Activated CD4-positive, alpha-beta T cell treated with anti-CD3 and anti-CD28 coated beads for 24 hours (primary cell): ENCODE measurements at places on chromosomes 3 and 15.

GRCh38 chr15:46278062-46278461 is 643.2 kb downstream of the SQOR start:
- DNase-seq = no peak

DNA sequence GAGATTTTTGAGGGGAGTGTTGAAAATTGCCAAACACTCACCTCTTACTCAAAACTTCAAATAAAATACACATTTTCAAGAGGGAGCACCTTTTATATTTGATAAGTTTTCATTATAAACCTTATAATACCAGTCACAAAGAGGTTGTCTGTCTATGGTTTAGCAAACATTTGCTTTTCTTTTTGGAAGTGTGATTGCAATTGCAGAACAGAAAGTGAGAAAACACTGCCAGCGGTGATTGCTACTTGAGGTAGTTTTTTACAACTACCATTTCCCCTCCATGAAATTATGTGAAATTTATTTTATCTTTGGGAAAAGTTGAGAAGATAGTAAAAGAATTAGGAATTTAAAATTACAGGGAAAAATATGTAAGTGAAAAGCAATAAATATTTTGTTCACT is 20.1 kb downstream of the DIPK2A start:
- DNase-seq = no peak

DNA sequence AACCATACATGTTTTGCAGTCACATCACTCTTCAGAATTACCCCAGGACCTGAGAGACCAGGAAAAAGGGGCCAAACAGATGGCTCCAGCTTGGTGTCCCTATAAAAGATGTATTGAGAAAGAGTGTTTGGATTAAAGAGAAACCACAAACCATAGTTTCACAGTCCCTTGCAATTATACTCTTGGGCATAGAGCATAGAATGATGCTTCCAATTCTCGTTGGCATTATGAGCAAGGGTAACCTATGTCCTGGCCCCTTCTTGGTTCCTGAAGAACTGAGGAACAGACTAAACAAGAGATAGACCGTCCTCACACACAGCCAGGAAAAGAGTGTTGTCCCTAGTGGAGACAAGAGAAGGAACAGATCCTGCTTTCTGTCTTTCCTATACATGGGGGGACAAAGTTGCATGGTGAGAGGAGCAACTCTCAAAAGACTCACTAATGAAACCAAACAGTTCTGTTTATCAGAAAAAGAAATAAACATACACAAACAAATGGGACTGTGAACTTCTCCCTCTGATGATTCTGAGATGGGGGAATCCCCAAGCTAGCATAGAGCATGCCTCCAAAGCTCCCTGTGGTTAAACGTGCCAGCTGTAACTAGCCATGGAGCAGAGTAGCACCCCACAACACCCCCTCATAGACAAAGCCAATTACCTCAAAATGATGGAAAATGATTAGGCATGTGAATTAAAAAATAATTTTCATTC is 908.6 kb downstream of the NTRK3 start:
- DNase-seq = no peak

DNA sequence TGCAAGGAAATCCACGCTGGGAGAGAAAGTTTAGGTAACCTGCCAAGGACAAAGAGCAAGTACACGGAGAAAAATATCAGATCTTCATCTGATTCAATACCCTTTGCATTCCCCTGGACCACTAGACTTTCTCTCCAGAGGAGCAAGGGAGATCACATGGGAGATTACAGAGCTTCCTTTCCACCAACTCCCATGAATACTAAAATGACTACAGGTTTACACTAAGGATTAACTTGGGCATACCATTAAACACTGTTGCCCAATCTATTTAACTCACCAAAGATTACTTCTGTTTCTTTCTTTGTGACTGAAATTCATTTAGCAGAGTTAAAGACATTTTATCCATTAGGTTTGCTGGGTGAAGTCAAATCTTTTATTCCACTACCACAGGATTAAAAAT is 71.2 kb downstream of the RYK start:
- no peak for DNase-seq

DNA sequence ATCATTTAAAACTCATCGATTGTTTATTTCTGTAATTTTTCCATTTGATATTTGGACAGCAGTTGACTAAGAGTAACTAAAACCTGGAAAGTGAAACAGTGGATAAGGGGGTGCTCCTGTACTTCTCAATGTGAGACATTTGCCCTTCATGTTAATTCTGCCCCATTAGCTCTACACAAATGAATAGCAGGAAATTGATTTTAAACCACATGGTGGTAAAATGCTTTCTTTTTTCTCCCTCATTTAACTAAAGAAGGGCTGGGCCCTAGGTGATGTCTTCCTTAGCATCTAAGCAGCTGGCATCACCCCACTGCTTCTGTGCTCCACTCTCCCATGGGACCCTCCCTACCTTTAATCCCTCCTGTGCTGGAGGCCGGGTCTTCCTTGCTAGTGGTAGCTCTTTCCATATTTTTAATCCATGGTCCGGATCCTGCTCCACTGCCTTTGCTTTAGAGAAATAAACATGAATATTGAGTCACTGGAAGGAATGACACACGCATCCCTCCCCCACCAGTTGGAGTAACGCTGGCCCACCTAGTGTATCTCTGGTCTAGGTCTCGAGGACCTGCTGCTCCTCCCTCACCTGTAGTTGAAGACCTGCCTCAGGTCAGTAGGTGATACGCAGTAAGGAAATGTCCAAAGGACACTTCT is 30.2 kb upstream of the LAMP3 start:
- no peak for DNase-seq

DNA sequence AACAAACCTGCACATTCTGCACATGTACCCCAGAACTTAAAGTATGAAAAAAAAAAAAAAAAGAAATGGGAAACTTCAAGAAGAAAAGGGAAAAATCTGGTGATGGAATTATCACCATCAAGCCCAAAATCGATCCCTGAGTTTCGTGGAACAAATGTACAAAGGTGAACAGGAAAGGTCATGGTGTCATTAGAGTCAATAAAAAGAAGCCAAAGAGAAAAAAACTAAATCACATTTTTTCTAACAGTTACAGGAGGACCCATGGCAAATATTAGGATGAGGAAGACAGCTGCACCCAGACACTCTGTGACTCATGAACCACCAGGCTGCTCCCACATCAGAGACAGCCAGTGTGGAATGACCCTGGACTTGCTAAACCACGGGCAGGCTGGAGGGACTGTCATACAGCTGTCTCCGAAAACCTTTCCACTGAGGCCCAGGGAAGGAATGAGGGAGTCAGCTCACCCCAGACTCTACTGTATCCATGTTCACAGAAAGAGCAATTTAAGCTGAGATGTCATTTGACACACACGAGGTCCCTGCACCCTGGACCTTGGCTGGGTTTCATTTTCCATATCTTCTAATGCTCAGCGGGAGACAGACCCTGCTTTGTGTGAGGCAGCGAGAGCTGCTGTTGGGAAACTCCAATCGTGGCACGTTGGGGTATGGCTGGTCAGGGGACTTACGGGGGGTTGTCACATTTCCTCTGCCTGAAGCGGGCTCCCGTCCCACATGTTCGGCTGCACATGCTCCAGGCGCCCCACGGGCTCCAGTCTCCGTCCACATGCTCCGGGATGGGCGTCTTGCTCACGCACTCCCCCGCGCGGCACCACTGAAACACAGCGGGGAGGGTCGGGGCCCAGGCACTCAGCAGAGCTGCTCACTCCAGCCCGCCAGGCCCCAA is 210.2 kb downstream of the ADAMTS17 start:
- DNase-seq = peak; percentile 22

- DNase-seq = no peak
These were observed 27.1 kb downstream of the RPSA start for GRCh38 chr3:39433642-39434041.

DNA sequence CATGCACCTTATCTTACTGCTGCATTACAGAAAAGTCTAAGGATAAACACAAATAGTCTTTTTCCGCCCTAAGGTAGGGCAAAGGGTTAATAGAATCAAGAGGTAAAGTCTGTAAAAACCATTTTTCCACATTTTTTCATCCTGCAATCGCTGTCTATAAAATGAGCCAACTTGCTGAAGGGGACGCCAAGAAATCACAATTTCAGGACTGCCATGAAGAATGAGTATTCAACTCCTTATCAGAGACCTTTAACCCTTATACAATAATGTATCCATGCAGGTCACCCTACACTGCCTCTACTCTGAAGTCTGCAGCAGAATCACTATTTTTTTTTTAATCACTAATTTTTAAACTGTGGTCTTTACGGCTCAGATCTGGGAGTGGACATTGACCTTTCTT is 1.1 kb upstream of the DNAJC13 start:
- no peak for DNase-seq

GRCh38 chr3:36175113-36175812 is 205.0 kb upstream of the STAC start:
- no peak for DNase-seq

- no peak for DNase-seq
These were observed 126.5 kb upstream of the ROPN1 start for GRCh38 chr3:124118397-124118796.

- DNase-seq = no peak
These were observed 387.9 kb downstream of the GABRG3 start for GRCh38 chr15:27358751-27359434.

GRCh38 chr3:31187380-31187779 is 292.9 kb upstream of the GADL1 start:
- DNase-seq = no peak

- no peak for DNase-seq
These were observed 132.9 kb upstream of the LRRFIP2 start for GRCh38 chr3:37307321-37307720.

DNA sequence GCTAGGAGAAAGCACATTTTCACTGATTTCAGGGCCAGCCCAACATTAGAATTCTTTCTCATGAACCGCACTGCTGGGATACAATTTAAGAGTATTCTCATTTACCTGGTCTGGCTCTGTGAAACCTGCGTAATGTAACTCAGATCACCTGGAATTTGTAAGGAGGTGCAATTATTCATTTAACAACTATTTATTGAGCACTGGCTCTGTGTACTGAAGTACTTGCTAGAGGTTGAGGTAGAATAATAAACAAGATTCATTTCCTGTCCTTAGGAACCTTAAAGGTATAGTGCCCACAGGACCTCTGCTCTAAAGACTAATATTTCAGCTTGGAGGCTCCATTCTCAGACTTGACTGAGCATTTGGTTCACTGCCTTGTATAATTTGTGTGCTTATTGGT is 242.2 kb upstream of the ZPLD1 start:
- no peak for DNase-seq

DNA sequence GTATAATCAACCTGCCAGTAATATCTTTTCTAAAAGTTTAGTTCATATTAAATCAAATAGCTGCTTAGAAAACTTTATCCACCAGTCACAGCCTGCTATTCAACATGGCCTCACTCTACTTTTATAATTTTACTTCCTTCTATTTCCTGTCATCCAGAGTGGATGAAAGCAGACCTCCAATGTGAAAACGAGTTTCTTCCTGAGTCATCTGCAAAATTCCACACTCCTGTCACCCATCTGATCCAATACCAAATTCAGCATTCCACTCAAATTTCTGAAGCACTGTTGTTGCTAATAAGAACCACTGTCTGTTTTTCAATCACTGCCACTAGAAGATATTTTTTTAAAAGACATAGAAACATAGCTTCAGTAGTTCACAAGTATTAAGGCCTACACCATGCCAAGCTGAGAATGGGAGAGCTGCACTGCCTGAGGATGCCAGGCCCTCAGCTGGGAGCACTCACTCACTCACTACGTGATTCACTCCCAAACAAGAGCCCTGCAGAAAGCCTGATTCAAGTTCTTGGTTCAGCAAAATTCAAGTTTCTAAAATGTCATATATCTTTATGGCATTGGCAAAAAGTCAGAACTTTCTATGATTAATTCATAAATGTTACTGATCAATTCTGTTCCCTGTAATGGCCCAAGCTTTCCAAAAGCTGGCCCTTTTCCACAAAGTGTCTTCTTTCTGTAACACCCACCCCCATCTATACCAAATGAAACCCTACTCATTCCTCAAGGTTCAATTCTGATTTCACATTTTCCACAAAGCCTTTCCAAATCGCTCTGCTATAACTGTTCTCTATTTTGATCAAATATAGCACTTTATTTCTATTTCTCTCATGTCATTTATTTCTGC is 82.9 kb downstream of the FSIP1 start:
- no peak for DNase-seq

DNA sequence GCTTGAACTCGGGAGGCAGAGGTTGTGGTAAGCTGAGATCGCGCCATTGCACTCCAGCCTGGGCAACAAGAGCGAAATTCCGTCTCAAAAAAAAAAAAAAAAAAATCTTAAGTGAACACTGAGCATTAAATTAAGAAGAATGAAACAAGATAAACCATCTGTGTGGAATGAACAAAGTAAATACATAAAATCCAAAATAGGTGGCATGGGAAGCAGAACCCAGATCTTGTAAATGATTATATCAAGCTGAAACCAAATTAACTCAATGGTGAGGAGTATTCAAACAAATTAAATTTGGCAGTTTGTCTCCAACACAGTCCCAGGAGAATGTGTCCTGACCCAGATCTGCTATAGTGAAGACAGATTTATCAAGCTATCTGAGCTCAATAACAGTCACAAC is 32.1 kb downstream of the STAG1 start:
- no peak for DNase-seq

DNA sequence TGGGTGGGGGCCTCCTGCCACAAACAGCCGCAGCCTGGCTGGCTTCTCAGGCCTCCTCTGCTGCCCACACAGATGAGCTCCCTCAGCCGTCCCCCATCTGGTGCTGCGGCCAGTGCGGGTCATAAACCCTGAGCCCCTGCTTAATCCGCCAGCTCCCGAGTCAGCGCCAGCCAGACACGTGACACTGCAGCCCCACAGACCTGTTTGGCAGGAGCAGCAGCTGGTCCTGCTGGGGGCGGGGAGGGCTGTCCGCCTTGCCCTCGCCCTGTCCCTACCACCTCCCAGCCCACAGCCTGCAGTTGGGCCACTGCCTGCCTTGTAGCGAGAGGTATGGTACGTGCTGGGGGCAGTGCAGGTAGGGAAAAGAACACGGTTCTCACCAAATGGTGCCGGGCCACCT is 86.2 kb downstream of the IQSEC1 start:
- no peak for DNase-seq

GRCh38 chr3:17115186-17115585 is 230.4 kb downstream of the PLCL2 start:
- no peak for DNase-seq

DNA sequence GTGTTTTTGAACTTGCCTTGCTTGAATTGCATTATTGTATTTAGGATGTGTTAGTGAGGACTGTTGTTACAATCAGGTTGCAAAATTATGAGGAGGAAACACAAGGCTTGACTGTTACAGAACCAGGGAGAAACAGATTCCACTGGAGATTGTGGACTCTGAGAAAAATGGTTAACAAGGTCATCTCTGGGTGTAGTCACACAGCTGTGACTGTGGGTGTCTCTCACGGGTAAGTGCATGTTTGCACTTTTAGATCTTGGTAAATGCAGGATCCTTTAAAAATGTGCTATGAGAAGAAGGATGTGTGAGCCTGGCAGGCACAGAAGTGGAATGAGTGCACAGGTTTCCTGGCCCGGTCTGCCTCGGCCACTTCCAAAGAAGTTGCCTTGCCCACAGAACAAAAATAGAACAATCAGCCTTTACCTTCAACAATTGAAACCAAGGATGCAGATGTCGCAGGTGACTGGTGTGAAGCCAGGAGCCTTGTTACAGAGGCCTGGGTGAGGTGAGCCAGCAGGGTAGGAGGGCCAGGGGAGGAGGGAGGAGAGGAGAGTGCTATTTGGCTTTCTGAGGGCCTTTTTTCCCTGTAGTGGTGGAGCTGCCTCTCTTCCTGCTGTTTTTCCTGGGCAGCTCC is 68.0 kb downstream of the ABHD5 start:
- no peak for DNase-seq

- no peak for DNase-seq
These were observed 90.2 kb downstream of the NTRK3 start for GRCh38 chr15:88166082-88166993.

GRCh38 chr15:91099995-91100813 is at the start of gene SV2B:
SV2B (plus strand) TSS chr15:91100257; CDS start chr15:91226264, 126,007 bp downstream.
- DNase-seq = peak; percentile 32

GRCh38 chr3:126064627-126065258 is 19.2 kb downstream of the SLC41A3 start:
- no peak for DNase-seq
